Pulmonary artery endothelial cell (primary cell): ENCODE measurements at places on chromosomes 2 and 18. TPM values are rescaled to one million over a fixed set of nuclear protein-coding genes. Genes with fewer than 3 reads are reported as not detected.

Gene CNRIP1
- total RNA-seq = 40.0 and 48.6 TPM in 2 replicates

DNA sequence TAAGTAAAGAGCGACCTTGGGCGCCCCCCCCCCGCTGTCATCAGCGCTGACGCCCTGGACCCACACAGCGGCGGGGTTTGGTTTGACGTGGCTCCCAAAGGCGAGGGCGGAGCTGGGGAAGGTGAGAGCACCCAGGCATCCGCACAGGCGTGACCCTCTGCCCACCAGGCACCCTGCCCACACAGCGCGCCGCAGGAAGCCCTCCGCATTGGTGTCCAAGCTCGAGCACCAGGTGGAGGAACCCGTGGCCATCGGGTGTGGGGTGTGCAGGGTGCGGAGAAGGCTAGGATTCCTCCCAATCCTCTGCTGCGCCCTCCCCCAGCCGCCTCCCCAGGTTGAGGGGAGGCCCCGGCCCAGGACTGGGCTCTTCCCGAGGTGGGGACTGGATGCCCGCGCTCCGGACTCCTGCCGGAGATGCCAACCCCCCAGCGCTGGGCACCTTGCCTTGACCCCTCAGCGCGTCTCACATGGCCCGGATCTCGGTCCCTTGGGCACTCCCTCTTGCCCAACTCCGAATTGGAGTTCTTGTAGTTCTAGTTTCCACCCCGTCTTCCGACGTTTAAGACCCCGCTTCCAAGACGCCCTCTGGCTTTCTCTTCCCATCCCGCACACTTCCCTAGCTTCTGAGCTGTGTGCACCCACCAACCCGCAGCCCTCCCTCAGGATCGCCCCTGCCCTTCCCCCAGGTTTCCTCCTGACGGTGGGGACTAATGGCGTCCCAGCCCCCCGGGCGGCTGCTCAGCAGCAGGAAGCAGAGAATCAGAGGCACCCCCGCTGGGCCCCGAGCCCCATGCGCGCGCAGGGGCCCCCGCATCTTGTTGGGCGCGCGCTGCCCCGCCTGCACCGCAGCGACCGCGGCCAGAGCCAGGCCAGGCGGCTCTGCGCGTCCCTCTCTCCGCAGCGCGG, 25.9 kb upstream of the RESP18 start:
- no peak for DNase-seq

- DNase-seq = no peak
Measured at GRCh38 chr18:23827681-23828080, 138.4 kb downstream of the LAMA3 start.

DNA sequence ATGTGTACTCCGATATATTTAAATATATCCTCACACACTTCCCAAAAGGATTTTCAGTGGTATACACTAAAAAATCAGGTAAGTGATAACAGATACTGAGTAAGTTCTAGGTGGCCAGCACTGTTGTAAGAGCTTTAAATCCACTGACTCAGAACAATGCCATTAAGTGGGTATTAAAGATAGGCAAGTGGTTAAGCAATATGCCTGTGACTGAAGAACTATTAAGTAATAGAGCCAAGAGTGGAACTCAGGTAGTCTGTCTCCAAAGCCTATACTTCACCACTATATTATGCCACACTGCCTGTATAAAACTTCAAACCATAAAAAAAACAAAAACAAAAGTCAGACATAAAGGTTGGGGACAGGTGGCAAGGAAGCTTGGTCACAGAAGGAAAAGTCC, 37.2 kb downstream of the THUMPD2 start:
- no peak for DNase-seq

- no peak for DNase-seq
Measured at GRCh38 chr18:24936691-24937090, 415.3 kb downstream of the ZNF521 start.
